Small intestine (tissue), 16 donors: ENCODE measurements at places on chromosomes 4 and X.

GRCh38 chr4:99447079-99447478 is 11.9 kb upstream of the ADH7 start:
- DNase-seq: no peak

- DNase-seq: peak; percentile 67
Observed at GRCh38 chr4:165131247-165131832, 18.7 kb upstream of the TMEM192 start.

GRCh38 chr4:105352826-105353225 is 121.0 kb downstream of the PPA2 start:
- no peak for DNase-seq

DNA sequence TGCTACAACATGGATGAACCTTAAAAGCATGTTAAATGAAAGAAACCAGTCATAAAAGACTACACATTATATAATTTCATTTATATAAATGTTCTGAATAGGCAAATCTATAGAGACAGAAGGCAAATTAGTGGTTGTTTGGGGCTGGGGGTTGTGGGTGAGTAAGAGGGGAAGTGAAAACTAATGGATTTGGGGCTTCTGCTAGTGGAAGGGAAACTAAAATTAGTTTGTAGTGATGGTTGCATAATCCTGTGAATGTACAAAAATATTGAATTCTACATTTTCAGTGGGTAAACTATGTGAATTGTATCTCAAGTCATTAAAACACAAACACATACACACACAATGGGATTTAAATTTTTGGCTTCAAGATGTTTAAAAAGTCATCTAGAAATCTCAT is 25.4 kb upstream of the LIMCH1 start:
- DNase-seq: no peak
